ENCODE measurements at places on chromosomes 11 and 22.

DNA sequence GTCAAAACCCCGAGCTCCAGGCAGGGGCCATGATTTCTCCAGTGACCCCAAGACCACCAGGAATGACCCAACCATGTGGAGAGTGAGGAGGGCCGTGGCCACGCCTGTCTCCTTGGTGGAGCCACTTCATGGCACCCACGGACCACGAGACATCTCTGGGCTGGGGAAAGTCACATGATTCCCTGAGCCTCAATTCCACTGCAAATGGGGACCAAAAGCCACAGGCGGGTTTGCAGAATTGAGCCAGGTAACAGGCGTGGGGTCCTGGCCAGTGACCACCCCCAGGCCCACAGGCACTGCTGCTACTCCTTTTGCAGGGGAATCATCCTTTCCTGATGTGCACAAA is 178.9 kb downstream of the CTTN start:
- DNase-seq: no peak

GRCh38 chr22:39994566-39995392 is at the start of gene FAM83F:
Gene FAM83F (plus strand): TSS chr22:39994954. CDS start chr22:39995043, 89 bp downstream.
- peak; percentile 36 for DNase-seq

GRCh38 chr11:76160856-76161255 is 45.4 kb downstream of the WNT11 start:
- DNase-seq: no peak

GRCh38 chr11:66969584-66970225 is 5.4 kb upstream of the C11orf86 start:
- no peak for DNase-seq

GRCh38 chr11:100776212-100776896 is 89.3 kb downstream of the ARHGAP42 start:
- no peak for DNase-seq

DNA sequence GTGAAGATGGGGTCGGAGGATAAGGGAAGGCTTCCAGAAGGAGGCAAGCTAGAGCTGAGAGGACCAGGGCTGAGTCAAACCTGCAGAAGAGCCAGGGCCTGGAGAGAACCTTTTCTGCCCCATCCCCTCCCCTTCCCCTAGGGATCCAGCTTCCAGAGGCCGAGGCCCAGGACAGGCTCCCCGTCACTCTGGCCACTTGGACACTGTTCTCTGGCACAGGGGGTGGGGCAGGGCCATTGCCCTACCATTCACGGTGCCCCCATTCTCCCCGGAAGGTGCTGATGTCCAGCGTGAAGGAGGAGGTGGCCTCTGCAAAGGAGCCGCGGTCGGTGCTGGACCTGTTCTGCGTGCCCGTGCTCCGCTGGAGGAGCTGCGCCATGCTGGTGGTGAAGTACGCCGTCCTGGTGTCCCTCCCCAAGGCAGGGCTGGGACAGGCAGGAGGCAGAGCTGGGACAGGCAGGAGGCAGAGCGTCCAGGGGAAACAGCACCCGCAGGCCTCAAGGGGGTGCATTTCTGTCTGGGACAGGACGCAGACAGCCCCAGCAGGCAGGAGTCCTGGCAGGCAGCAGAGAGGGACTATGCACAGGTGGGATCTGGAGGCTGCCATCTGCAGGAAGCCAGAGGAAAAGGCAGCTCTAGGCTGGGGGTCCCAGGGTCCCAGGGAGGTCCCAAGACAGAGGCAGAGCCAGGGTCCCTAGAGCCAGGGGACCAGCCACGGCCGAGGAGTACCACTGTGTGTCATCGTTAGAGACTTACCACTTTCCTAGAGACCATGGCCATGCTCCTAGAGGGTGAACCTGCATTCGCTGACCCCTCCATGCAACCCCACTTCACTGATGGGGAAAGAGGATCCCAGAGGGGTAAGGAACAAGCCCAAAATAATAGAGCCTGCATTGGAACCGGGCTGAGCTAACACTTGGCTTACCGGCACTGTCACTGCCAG is 25.8 kb upstream of the SLC22A12 start:
- no peak for DNase-seq

- no peak for DNase-seq
These were observed at the start of gene LUZP2 for GRCh38 chr11:24496736-24497725. Gene LUZP2 (plus strand): TSS chr11:24497053.

Data from CD4-positive, alpha-beta T cell (primary cell).